ENCODE measurements at places on chromosomes 6 and 20.
A peak's percentile ranks its signal among the peaks of the same experiment; 100 is the strongest.

DNA sequence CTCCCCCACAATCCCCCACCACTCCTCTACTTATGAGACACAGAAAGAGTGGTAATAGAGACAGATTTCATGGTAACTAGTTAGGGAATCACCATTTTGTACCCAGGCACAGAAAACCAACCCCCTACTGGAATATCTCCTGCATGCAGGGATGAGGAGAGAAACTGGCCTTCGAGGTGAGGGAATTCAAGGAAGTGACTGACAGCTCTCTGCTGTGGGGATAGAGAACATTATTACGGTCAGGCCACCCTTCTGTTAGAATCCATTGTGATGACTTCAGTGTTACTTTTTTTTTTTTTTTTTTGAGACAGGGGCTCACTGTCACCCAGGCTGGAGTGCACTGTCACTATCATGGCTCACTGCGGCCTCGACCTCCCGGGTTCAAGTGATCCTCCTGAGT is 9.6 kb upstream of the ZHX3 start:
- DNase-seq: no peak

- DNase-seq: no peak
These were observed 198.7 kb upstream of the SGK1 start for GRCh38 chr6:134516582-134516981.

DNA sequence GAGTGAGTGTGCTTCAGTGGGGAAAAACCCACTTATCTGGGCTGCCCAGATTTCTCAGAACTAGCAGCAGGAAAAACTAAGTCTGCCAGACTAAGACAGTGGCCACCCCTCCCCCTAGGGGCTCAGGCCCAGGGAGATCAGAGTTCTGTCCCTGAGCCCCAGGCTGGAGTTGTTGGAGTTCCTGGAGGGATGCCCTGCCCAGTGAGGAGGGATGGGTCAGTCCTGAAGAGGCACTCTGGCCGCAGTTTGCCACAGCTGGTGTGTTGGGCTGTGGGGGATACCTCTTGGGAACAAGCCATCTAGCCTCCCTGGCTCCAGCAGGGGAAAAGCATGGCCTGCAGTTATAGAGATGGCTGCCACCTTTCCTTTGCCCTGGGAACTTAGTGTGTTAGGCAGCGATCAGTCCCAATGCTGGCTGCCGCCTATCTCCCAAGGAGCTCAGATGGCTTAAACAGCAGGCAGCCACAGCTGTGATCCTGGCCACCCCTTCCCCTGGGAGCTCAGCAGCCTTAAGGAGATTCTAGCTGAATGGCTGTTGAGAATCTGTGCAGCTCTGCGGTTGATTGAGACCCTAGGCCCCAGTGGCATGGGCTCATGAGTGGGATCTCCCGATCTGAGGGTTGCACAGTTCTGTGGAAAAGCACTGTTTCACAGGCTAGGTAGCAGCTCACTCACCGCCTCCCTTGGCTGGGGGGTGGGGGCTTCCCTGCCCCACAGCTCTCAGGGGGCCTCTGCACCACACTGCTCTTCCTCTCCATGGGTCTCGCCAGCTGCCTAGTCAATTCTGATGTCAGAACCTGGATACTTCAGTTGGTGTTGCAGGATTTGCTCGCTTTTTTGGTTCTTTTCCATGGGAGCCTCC is 13.2 kb downstream of the SIRPG start:
- no peak for DNase-seq

GRCh38 chr6:112269979-112270566 is 15.7 kb upstream of the LAMA4 start:
- DNase-seq: no peak

DNA sequence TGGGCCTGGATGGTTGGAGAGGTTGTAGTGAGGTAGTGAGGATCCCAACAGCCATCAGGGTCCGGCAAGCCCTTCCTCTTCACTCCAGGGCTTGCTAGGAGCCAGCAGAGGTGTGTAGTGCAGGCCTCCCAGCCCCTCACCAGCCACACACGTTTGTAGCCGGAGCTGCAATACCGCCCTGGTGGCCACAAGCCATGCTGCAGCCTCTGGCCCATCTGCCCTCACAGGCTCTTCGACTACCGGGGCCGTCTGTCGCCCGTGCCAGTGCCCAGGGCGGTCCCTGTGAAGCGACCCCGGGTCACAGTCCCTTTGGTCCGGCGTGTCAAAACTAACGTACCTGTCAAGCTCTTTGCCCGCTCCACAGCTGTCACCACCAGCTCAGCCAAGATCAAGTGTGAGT is 36.4 kb downstream of the EIF2S2 start:
- no peak for DNase-seq

GRCh38 chr20:1860446-1860845 is 34.8 kb upstream of the SIRPA start:
- DNase-seq: no peak

- DNase-seq: no peak
These were observed 6.1 kb downstream of the UQCC2 start for GRCh38 chr6:33705268-33705885.

GRCh38 chr6:54102238-54102637 is 9.0 kb upstream of the MLIP start:
- DNase-seq: no peak

DNA sequence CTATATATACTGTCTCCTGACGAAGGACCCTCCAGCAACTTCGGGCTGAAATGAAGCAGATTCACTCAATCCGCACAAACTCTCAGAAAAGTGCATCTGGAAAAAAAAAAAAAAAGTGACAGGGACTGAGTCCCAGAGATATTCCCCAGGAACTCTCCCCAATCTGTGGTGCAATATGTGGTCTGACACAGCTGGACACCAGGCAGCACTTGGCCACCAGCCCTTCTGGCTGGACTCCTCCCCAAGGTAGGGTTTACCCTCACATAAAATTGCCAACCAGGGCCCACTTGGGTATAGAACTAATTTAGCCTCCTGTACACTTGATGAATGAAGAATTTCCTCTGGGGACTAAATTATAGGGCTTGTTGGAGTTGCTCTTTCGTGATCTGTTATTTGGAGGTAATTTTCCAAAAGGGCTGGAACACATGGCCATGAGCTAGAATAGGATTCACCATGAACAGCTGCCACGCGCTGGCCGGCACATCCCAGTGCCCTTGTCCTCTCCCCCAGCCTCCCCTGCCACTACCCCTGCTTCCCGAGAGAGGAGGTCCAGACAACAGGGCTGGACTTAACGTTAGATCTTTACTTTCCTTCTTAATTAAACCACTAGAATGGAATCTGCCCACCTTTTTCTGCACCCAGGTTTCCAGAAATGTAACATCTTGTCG is 379.2 kb downstream of the BMP2 start:
- no peak for DNase-seq

DNA sequence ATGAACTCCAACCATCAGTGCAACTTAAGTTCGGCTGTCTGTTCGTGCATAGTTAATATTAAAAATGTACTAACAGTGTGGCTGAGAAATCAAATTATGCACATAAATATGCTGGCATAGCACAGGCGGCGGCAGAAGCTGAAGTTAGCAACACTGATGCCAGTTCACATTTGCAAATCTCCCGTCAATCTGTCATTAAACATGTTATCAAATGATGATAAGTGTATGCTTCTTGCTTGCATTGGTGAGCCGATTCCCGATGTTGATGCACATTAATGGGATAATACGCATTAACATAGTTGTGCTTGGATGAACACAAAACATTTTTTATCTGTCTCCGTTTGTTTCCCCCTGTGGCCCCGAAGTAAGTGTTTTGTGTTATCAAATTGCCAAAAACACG is 309.4 kb downstream of the ZNF217 start:
- DNase-seq: no peak

- no peak for DNase-seq
These were observed 54.2 kb downstream of the IRF4 start for GRCh38 chr6:445571-446417.

GRCh38 chr6:88843040-88843439 is 120.4 kb downstream of the RNGTT start:
- no peak for DNase-seq

DNA sequence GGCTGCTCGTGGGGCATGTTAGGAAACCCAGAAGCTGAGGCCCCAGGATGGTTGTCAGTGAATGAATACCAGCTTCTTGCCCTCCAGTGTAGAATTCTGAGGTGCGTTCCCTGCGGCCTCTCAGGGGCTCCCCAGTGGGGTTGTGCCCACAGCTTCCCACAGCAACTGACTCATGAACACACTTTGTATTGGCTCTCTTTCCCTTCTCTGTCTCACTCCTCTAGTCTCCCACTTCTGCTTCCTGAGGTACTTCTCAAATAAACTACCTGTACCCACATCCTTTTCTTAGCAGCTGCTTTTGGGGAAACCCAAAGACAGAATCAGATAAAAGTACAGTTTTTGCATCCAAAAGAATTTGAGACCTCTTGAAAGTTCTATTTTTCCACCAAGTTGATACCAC is 107.7 kb upstream of the JAG1 start:
- DNase-seq: no peak

DNA sequence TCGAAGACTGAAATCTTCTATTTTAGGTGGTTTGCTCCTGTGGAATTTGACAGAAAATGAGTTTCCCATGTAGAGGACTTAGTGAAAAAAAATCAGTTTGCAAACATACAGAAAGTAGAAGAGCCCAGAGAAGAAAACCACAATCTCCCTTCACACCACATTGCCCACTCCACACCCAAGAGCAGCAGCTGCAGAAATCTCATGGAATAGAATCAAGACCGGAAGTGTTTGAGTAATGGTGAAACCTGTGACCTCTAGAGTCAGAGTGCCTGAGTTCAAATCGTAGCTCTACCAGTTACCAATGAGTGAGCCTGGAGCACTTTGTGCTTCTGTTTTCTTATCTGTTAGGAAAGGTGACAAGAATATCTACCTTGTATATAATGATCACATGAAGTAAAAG is 4.6 kb downstream of the SIRPG start:
- DNase-seq: no peak

DNA sequence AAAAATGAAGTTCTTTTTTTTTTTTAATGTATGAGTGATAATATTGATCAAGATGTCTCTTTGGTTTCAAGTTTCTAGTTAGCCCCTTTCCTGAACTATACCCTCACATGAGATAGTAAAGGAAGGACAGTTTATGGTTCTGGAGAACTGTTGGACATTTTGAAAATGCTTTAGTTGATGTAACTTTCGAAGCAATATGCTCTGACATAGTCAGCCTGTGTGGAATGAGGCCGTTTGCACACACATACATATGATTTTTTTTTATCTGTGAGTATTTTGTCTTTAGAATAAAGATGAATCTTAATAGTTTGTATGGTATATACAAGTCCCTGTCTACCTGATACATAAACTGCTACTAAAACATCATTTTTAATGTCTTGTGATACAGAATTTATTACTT is 177.0 kb downstream of the ARID1B start:
- no peak for DNase-seq

DNA sequence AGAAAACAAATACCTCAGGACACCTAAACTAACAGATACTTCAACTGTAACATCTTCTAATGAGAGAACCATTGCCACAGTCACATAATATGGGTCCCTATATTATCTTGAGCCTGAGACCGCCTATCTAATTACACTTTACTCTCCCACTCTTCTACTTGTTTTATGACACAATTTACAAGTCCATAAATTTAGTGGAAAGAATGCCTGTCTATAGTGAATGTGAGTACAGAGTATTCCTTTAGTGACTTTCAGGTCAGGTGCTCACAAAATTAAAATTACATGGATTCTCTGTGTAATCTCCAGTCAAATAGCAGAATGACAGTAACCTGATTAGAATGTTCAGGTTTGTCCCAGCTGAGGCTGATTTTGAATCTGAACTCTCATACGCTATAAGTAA is 624.1 kb downstream of the PKHD1 start:
- DNase-seq: no peak

DNA sequence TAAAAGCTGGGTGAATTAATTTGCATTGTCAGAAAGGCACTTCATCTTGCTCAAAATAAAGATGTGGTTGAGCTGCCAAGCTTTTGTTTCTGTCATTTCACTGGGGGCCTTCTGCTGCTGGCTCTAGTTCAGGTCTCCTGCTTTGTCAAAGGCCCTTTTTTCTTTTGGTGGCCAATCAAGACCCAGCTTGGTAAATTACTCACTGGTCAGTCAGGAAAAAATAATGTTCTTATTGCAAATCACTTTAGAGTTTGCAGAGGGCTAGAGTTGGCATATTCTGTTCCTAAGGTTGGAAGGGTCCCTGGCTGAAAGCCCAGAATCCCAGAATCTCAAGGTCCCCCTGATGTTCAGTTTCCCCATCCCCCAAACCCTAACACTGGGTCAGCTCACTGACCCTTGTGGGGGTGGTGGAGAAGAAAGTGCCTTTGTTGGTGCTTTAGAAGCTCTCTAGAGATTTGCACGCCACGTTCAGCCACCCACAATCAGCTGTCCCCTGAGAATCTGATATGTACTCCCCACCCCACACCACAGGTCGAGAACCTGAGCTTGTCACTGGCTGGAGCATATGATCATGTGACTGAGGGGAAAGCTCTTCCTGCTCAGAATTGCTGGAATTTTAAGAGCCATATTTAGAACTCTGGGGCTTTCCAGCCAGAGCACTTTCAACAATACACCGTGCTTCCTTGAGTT is 21.7 kb upstream of the BNIP5 start:
- no peak for DNase-seq

- peak; percentile 37 for DNase-seq
These were observed 205.7 kb downstream of the DOK5 start for GRCh38 chr20:54680872-54681619.

- DNase-seq: no peak
These were observed 265.9 kb downstream of the BMP7 start for GRCh38 chr20:57000441-57000968.

DNA sequence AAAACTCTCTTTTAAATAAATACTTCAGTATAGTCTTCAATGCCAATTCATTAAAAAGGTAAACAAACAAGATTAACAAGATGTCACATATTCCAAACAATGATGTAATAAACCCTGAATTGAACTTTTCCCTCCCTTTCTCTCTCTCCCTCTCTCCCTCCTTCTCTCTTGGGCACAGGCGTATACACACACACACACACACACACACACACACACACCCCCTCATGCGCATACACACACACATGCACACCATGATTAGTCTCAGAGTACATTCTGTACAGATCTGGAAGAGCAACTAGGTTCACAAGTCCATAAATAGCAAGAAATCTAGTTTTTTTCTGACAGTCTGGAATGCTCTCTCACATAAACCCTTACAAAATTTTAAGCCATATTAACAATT is 128.3 kb downstream of the DST start:
- DNase-seq: no peak

DNA sequence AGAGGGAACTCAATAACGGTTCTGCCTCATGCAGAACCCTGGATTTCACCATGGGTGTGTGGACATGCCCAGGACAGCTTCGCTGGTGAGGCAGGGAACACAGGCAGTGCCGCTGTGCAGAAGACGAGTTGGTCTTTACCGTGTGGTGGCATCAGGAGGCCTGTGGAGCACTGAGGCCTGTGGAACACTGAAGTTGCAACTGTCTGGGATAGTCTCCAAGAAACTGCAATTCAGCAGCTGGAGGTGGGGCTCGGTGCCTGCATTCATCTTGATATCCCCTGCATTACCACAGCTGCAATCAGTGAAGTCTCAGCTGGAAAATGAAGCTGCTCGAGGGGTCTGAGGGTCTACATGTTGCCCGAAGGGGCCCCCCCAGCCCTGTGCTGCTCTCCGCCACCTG is 202.4 kb upstream of the CDH4 start:
- DNase-seq: no peak

DNA sequence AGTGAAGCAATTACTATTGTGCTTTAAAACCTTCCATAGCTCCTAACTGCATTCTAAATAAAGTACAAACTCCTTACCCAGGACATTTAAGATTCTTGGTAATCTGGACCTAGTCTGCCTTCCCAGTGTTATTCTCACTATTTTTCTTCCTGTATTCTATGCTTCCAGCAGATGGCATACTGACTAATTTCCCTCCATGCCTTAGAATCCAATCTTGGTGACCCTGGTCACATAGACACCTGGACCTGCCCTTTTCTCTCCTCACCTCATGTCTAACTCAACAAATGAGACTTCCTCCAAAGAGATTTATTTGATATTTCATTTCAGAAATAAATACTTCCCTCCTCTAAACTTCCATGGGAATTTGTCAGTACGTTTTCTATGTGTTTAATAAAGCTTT is 25.8 kb downstream of the ROS1 start:
- no peak for DNase-seq

Data from suppressor macrophage treated with lipopolysaccharide for 4 hours (primary cell).